Type B pancreatic cell (in vitro differentiated cells): ENCODE measurements at places on chromosomes 5 and 9. TPM values are rescaled to one million over a fixed set of nuclear protein-coding genes. Genes with fewer than 3 reads are reported as not detected.

DNA sequence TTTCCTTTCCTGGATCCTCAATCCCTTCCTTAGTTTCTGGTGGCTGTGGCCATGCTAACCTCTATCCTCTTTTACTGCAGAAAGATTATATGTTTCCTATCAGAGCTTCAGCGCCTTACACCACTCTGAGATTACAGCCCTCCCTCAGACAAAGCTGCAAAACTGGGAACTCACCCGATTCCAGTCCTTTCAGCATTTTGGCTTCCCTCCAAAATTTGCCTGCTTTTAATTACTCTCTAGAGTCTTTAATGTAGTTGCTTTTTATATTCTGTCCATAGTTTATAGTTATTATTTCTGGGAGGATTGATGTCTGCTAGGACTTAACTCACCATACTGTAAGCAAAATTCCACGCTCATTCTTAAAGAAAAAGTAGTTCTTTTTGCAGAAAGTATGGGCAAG, 110.2 kb downstream of the NSG2 start:
- H3K27me3 ChIP-seq, result peaks cover 10% of the 10 kb centered on the region
- no peak overlapping the region for H3K27ac ChIP-seq
- no peaks in the 10 kb centered on the region for H3K36me3 ChIP-seq

DNA sequence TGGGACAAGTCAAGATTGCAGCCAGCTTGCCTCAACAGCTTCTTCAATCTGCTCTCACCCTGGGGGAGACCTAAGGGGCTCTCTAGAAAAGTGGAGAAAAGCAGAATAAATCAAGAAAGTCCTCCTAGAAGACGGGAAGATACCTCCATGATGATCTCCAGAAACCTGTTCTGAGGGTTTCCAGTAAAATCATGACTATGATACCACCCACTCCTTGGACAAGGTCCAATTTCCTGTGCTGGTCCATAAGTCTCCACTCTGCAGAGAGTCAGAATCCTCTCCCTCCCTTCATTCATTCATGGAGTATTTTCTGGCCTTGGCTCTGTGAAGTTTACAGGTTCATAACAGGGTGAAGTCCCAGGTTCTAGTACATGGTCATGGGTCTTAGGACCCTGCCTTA, 168.6 kb downstream of the SLC12A2 start:
- H3K27me3 ChIP-seq, result no peaks in the 10 kb centered on the region
- peaks cover 4% of the 10 kb centered on the region for H3K4me1 ChIP-seq
- H3K4me3 ChIP-seq, result no peak overlapping the region
- no peak for DNase-seq
- peaks cover 14% of the 10 kb centered on the region for H3K36me3 ChIP-seq
- peak overlapping the region; percentile 24 for H3K27ac ChIP-seq

DNA sequence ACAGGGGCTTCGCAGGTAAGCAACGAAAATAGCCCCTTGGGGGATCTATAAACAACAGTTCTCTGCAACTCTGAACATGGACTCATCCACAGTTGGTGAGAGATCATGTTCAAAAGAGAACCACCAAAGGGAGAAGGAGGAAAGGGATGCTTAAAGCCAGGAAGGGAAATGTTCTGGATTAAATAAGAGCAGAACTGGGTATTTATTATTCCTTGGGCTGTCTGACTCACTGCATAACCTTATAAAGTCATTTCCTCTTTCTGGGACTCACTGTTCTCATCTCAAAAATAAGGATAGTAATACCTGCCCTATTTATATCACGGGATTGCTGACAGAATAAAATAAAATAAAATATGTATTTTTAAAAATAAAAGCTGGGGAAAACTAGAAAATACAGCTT, 11.2 kb upstream of the MARCHF3 start:
- H3K27ac ChIP-seq, result no peak overlapping the region
- no peaks in the 10 kb centered on the region for H3K36me3 ChIP-seq
- peaks cover 8% of the 10 kb centered on the region for H3K4me1 ChIP-seq
- H3K4me3 ChIP-seq, result no peak overlapping the region
- DNase-seq, result no peak

- peaks cover 4% of the 10 kb centered on the region for H3K36me3 ChIP-seq
- peaks cover 15% of the 10 kb centered on the region for H3K27me3 ChIP-seq
- peaks cover 11% of the 10 kb centered on the region for H3K4me1 ChIP-seq
- H3K4me3 ChIP-seq, result peak overlapping the region; percentile 94
- H3K27ac ChIP-seq, result peak overlapping the region; percentile 80
These were observed 688 bp downstream of the CNTLN start for GRCh38 chr9:17135295-17136160.

DNA sequence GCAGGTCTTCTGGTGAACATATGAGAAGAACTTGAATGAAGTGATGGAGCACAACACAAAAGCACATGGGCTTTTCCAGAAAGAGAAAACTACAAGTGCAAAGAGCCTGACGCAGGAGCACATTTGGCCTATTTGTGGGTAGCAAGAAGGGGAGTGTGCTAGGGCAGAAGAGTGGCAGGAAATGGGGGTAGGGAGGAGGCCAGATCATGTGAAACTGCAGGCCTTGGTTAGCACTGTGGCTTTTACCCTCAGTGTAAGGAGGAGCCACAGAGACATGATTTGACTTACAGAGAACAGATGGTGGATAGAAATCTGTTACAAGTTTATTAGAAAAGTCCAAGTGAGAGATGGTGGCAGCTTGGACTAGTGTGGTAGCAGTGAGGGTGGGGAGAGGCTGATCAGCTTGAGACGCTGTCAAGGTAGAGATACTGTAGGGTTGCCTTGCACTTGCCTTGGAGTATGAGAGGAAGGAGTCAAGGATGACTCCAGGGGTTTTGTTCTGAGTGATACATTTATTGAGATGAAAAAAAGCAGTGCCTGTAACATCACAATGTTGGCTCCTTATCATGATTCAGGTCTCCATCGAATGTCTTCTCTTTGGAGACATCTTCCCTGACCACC, 126.7 kb downstream of the PPP2R2B start:
- peaks cover 21% of the 10 kb centered on the region for H3K4me1 ChIP-seq
- no peak overlapping the region for H3K4me3 ChIP-seq
- H3K27ac ChIP-seq, result no peak overlapping the region
- no peak for DNase-seq

DNA sequence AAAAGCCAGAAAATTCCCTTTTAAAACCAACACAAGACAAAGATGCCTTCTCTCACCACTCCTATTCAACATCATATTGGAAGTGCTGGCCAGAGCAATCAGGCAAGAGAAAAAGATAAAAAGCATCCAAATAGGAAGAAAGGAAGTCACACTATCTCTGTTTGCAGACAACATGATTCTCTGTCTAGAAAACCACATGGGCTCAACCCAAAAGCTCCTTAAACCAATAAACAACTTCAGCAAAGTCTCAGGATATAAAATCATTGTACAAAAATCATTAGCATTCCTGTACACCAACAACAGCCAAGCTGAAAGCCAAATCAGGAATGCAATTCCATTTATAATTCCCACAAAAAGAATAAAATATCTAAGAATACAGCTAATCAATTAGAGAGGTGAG, 112.0 kb downstream of the ADAMTSL1 start:
- no peak overlapping the region for H3K4me3 ChIP-seq
- DNase-seq, result no peak
- no peak overlapping the region for H3K27ac ChIP-seq
- H3K36me3 ChIP-seq, result no peaks in the 10 kb centered on the region

DNA sequence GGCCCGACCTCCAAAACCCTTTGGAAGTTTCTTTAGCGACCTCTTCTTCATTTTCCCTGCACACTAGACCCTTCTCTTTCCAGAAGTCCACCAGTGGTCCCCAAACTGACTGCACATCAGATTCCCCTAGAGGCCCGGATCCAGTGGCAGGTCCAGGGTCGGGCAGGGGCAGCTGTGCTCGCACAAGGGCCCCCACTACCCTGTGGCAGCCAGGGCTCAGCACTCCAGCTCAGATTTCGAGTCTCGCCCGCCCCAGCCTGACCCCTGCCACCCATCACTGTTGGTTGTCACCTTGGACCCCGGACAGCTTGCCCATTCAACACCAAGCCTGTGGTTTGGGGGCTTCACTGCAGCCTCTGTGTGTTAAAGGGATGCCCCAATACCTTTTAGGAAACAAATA, 7.8 kb upstream of the ZDHHC12 start:
- H3K4me3 ChIP-seq, result no peak overlapping the region
- peaks cover 9% of the 10 kb centered on the region for H3K36me3 ChIP-seq
- peaks cover 4% of the 10 kb centered on the region for H3K4me1 ChIP-seq
- no peak overlapping the region for H3K27ac ChIP-seq

GRCh38 chr5:103178167-103178566, 58.1 kb downstream of the PPIP5K2 start:
- peaks cover 21% of the 10 kb centered on the region for H3K36me3 ChIP-seq
- H3K27me3 ChIP-seq, result no peaks in the 10 kb centered on the region
- no peak overlapping the region for H3K27ac ChIP-seq
- DNase-seq, result no peak

DNA sequence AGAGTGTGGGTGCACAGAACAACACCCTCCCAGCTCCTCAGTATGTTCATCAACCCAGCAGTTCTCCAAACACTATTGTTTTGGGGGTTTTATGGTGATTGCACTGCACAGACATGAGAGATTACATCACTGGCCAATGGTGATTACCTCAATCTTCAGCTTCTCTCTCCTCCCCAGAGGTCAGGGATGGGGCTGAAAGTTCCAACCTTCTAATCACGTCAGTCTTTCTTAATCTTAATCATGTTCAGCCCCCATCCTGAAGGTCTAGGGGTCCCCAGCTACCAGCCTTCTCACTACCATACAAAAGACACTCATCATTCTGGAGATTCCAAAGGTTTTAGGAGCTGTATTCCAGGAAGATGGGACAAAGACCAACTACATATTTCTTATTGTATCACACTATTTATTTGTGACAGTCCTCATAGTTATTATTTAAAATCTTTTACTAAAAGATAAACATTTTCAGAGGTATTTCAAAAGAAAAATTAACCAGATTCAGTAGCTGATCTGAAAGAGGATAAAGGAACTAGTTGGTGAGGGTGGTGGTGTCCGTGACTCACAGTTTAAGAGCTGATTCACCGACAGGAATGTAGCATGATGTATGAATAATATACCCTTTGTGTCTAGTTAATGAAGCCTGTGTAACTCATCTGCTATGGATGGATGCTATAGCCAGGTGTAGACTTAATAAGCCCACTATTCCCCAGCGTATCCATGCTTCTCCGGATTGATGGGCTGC, 35.6 kb downstream of the RASEF start:
- H3K4me1 ChIP-seq, result peaks cover 6% of the 10 kb centered on the region
- peaks cover 4% of the 10 kb centered on the region for H3K36me3 ChIP-seq
- no peak for DNase-seq

DNA sequence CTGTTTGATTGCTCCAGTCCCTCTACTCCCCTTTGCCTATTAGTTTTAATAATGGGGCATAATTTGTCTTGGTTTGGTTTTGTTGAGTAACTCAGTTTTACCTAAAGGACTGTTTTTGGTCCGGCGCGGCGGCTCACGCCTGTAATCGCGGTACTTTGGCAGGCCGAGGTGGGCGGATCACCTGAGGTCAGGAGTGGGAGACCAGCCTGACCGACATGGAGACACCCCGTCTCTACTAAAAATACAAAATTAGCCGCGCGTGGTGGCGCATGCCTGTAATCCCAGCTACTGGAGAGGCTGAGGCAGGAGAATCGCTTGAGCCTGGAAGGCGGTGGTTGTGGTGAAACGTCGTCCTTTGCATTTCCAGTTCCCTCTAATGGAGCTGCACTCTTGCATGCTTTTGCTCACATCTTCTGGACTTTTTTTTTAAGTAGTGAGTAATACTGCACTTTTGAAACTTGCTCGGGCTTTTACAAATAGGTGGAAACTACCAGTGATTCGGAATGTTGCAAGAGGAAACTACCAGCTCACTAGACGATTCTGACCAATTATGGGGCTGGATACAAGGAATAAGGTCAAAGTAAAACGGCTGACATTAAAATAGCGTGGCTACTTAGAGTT, 721 bp upstream of the MAML1 start:
- peaks cover 14% of the 10 kb centered on the region for H3K36me3 ChIP-seq
- H3K27me3 ChIP-seq, result no peaks in the 10 kb centered on the region
- peaks cover 11% of the 10 kb centered on the region for H3K4me1 ChIP-seq
- peak overlapping the region; percentile 90 for H3K4me3 ChIP-seq
- peak overlapping the region; percentile 92 for H3K27ac ChIP-seq

GRCh38 chr5:32428426-32428825, 16.1 kb downstream of the ZFR start:
- H3K27me3 ChIP-seq, result no peaks in the 10 kb centered on the region
- no peaks in the 10 kb centered on the region for H3K4me1 ChIP-seq
- H3K4me3 ChIP-seq, result no peak overlapping the region
- H3K36me3 ChIP-seq, result peaks cover 52% of the 10 kb centered on the region
- no peak overlapping the region for H3K27ac ChIP-seq
- DNase-seq, result no peak

DNA sequence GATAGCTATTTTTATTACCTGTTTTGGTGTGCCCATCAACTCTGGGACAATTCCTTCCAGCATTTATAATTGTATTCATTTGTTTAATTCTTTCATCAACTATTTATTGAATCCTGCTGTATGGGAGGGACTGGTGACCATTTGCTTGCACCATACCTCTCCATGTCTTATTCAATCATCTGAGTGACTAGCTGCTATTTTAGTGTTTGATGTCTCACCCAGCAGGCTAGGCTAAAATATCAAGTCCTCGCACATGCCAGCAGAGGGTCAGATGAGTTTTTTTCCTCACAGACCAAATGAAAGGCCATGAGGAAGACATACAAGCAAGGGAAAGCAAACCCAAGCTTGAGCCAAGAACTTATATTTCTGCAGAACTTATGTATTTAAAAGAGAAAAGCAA, 63.9 kb downstream of the CETN3 start:
- no peak for DNase-seq
- H3K4me1 ChIP-seq, result peaks cover 9% of the 10 kb centered on the region
- no peak overlapping the region for H3K4me3 ChIP-seq
- H3K27me3 ChIP-seq, result no peaks in the 10 kb centered on the region
- no peaks in the 10 kb centered on the region for H3K36me3 ChIP-seq
- H3K27ac ChIP-seq, result no peak overlapping the region

DNA sequence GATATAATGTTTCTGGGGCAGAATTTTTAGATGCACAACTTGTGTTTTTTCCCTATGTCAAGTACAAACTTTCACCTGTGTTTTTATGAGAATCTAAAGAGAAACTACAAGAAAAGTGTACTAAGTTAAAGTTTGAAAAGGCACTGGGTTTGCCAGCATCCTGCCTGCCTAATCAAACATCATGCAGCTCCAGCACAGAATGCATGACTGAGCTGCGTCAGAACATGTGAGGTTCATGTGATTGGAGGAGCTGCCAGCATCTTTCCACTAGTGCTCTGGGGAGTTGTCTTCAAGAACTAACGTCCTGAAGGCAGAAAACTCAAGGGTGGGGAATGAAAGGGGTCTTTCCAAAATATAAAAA, 46.1 kb upstream of the RIC1 start:
- no peaks in the 10 kb centered on the region for H3K27me3 ChIP-seq
- no peak overlapping the region for H3K27ac ChIP-seq
- no peak for DNase-seq
- no peaks in the 10 kb centered on the region for H3K4me1 ChIP-seq
- no peaks in the 10 kb centered on the region for H3K36me3 ChIP-seq

- no peak overlapping the region for H3K27ac ChIP-seq
- no peak for DNase-seq
These were observed 12.3 kb downstream of the IFNA21 start for GRCh38 chr9:21154018-21154608.

GRCh38 chr5:4906786-4907185, 233.3 kb upstream of the ADAMTS16 start:
- H3K4me3 ChIP-seq, result no peak overlapping the region
- H3K36me3 ChIP-seq, result no peaks in the 10 kb centered on the region
- no peak overlapping the region for H3K27ac ChIP-seq

SOHLH1 gene
- not detected in 2 replicates for total RNA-seq

FOXD1 gene
- 1.3 and 15.9 TPM in 2 replicates for total RNA-seq
